ENCODE measurements at places on chromosomes 16 and 17.

DNA sequence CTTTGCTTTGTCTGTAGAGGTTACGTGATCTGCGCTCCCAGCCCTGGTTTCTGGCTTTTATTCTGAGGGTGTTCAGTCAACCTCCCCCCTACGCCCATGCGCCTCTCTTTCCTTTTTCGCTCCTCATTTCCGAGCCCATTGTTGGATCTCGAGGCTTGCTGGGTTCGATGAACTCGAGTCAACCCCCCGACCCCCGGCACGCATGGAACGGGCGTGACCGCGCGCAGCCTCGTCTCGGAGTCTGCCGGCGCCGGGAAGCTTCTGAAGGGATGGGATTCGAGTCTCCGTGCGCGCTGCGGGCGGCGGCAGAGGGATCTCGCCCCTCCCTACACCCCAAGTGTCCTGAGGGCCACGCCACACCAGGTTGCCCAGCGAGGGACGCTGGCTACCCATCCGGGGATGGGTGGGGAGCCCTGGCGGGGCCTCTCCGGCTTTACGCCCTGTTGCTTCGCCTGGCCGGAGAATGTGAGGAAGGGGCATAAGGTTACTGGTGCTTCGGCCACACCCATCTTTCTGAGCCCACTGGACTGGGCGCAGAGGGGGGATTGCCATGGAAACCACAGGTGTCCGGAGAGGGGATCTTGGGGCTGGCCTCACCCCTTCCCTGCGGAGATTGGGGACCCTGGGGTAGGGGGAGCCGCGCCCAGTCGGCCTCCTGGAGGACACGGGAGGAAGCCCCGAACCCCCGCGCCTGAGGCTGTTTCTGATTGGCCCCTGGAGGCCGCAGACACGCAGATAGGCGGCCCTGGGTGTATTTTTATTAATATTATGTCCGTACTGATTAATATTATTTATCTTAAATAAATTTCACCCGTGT is 1.8 kb downstream of the MAPT start:
- no peak for DNase-seq

GRCh38 chr17:48162306-48162934 is 54.9 kb downstream of the SNX11 start:
- no peak for DNase-seq

- peak; percentile 67 for DNase-seq
Measured at GRCh38 chr17:51056813-51057510, 63.7 kb downstream of the SPAG9 start.

- no peak for DNase-seq
Measured at GRCh38 chr17:81254955-81255717, 16.0 kb downstream of the NDUFAF8 start.

DNA sequence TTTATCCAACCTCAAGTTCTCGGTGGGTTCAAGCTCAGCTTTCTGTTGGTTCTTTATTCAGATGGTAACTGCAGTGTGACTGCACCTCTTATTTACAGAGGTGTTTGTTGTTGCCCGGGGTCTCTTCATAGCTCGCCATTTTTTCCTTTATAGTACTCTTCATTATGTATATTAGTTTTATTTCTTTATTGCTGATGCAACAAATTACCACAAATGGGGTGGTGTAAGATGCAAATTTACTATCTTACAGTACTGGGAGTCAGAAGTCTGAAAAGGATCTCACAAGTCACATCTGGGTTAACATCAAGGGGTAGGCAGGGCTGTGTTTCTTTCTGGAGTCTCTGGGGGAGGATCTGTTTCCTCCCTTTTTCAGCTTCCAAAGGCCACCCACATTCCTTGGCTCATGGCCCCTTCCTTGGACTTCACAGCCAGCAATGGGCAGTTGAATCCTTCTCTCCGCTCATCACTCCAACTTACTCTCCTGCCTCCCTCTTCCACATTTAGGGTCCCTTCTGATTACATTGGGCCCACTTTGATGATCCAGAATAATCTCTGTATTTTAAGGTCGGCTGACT is 241.2 kb downstream of the HAPSTR1 start:
- no peak for DNase-seq

DNA sequence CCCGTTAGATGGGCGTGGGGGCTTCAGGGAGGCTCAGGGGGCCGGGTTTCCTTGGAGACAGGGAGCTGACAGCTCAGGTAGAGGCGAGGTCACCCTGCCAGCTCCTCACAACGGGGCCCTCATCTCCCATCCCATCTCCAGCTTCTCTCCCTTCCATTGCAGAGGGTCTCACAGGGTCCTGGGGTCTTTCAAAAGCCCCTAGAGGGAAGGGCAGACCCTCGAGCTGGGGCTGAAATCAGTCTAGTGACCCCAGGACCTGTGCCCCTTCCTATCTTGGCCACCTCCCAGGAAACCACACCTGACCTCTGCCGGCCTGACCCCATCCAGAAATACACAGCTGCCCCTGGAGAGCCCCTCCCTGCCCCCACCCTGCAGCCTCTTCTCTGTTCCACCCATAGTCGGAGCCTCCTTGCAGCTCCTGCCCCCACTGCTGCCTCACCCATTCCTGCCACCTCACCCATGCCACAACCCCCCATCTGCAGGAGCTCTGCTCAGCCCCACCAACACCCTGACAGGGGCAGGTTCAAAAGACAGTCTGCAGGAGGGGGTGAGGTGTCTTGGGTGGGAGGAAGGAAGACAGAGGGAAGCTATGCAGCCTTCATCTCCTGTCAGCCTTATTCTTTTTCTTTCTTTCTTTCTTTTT is 23.4 kb downstream of the PIK3R5 start:
- DNase-seq: no peak

DNA sequence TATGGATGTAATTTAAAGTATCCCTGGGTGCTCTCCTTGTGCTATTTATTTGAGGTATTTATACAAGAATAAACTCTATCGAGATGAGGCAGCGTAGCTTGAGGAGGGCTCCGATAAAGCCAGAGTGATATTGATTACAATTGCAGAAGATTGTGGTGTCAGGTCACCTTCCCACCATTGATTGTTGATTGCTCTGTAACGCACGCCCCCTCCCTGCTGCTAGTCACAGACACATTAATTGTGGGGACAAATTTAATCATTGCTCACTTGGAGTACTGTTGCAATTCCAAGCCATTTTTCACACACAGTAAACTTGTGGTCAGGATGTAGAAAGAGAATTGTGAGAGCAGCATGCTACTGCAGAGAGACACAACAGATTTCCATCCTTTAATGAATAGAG is 75.4 kb downstream of the IRX3 start:
- DNase-seq: no peak

GRCh38 chr17:63785556-63785955 is 11.6 kb downstream of the DDX42 start:
- no peak for DNase-seq

- DNase-seq: no peak
Measured at GRCh38 chr16:80121522-80121909, 419.3 kb upstream of the DYNLRB2 start.

DNA sequence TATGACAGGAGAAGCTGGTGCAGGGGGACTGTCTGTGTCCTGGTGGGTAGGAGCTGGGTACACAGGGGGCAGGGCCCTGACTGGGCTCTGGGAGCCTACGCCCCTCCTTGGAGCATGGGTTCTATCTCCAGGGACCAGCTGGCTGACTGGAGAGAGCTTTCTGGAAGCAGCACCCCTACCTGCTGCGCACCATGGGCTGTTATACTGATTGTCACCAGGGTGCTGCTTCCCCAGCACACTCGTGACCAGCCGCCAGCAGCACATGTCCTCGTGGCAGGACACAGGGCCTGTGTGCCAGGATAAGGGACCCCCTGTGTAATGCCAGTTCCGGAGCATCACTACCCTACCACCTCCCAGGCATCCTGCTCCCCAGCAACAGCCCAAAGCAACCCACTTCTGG is 106.0 kb downstream of the AMFR start:
- DNase-seq: no peak

DNA sequence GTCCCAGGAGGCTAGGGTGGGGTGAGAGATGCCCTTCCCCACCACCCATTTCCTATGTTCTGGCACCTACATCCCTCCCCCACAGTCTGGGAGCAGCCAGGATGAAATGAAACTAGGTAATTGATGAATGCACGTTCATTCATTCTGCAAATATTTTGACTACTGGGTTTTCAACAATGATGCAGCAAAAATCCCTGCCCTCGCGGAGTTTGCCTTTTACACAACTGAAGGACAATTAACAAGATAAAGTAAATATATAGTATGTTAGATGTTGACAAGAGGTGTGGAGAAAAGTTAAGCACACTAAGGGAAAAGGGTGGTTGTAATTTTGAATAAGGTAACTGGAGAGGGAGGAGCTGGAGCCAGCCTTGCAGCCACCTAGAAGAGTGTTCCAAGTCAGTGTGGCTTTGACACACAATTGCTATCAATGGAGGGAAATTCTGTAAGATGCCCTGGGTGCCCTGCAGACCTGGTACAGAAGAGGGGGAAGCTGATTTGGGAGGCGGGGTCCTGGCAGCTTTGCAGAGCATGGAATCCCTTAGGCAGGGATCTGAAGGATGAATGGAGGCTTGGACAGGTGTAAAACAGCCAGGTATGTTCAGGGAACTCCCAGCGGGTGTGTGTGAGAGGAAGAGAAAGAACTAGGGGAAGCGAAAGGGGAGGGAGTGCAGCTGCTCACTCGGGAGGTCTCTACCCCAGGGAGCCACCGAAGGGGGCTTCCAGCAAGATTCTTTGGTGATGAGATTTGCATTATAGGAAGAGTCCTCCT is 2.5 kb downstream of the TMEM92 start:
- DNase-seq: no peak

- no peak for DNase-seq
Measured at GRCh38 chr16:73547552-73548403, 499.9 kb upstream of the ZFHX3 start.

DNA sequence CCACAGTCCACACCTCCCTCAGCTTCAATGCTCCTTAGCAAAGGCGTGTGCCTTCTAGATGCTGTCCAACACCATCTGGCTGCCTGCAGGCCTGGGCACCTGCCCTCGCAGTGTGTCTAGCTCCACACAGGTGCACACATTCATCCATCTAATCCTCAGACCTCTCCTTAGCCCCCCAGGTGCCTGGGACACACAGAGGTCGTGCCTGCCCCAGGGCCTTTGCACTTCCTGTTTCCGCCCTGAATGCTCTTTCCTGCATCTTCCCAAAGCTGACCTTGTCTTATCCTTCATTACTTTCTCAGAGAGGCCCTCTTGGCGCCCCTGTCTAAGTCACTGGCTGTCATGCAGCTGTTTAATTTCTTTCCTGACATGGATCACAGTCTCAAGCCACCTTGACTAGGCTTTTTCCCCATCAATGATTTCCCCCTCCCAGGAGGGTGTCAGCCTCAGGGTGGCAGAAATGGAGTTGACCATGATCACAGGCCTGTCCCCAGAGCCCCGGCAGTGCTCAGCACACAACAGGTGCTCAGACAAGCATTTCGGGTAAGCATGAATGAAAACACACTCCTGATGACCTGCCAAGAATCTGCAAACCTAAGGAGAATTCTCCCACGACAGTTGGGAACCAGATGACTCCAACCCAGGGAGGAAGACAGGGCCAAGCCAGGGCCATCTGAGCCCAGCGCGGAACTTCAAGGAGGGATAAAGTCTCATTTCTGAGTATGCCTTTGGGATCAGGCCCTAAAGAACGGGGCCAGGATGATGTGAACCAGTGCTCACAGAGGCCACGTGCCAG is 76.3 kb downstream of the LITAF start:
- DNase-seq: no peak

DNA sequence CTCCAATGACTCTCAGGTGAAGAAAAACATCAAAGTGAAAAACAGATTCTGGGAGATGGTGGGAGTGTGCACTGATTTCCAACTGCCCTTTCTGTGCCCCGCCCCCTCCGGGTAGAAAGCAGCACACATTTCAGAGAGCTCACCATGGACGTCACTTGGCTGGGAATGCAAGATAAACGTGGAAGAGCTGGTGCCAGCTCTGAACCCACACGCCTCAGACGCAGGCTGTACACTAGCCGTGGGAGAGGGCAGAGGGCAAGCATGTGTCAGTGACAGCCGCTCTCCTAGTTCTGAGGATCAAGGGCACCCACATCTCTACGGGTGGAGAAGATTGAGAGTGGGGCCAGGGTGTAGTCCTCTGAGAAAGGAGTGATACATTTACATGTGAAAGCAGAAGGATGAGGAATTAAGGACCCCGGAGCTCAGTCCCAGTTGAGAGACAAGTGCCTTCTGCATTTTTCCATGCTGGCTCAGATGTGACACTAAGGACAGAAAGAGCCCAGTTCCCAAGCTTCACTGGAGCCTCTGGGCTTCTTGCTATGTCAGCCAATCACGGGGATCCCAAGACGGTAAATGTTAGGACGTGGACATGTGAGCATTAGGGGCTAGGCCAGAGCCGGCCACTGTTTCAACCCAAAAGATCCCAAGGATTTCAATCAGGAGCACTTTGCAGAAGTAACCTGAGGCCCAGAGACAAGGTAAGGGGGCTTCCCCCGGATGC is 101.3 kb downstream of the ZFHX3 start:
- DNase-seq: no peak

- DNase-seq: no peak
Measured at GRCh38 chr16:35909351-35909954, 2450.0 kb downstream of the TP53TG3F start.

- DNase-seq: peak; percentile 32
Measured at GRCh38 chr17:80694085-80694991, 149.7 kb downstream of the RPTOR start.

GRCh38 chr16:67979955-67980678 is at the start of gene DPEP3:
DPEP3 (minus strand) TSS chr16:67980499; CDS start chr16:67980380, 119 bp downstream.
- no peak for DNase-seq

GRCh38 chr16:26605626-26606271 is 461.0 kb upstream of the C16orf82 start:
- no peak for DNase-seq

GRCh38 chr17:28948873-28949184 is 2.5 kb downstream of the PHF12 start:
- no peak for DNase-seq

DNA sequence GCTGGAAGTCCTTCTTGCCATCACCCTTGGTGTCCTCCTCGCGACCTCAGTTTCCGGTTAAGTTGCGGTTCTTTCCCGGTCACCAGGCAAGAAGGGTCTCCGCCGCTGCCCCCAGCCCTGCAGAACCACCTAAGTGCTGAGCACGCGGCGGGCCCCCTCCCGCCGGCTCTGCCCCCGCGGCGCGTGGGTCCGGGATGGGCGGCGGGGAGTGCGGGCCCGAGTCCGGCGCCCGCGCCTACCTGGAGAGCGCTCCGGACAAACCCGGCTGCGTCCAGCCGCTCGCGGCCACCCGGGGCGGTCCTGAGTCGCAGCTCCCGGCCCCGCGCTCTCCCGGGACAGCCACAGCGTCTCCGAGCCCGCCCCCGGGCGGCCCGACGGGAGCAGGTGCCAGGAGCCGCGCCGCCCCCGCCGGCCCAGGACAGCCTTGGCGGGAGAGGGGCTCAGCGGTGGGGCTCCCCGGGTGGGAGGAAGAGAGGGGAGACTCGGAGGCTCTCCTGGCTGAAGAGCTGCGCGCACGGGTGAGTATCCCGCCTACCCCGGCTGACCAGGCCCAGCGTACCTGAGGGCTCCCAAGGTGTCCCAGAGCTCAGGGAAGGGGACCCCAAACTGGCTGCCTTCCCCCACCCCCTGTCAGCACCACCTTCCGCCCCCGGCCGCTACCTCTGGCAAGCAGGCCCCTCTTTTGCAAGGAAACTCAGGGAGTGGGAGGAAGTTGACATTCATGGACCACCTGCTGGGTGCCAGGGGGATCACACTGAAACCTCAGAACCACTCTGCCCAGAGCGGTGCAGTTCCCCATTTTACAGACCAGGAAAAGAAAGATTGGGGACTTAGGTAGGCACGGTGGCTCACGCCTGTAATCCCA is 22.2 kb upstream of the C17orf113 start:
- DNase-seq: no peak

- no peak for DNase-seq
Measured at GRCh38 chr16:8943966-8944759, 19.5 kb downstream of the USP7 start.

GRCh38 chr17:3438368-3438767 is 4.7 kb upstream of the OR1E2 start:
- DNase-seq: no peak

- DNase-seq: no peak
Measured at GRCh38 chr16:81740169-81740568, 38.9 kb upstream of the PLCG2 start.

- no peak for DNase-seq
Measured at GRCh38 chr17:60840456-60840855, 162.8 kb downstream of the BCAS3 start.
